CD8-positive, alpha-beta T cell (primary cell): ENCODE measurements at places on chromosomes 11 and 22. TPM values are rescaled to one million over a fixed set of nuclear protein-coding genes. Genes with fewer than 3 reads are reported as not detected.

- DNase-seq, result no peak
Observed at GRCh38 chr11:124879493-124880289, 14.5 kb downstream of the ROBO3 start.

DNA sequence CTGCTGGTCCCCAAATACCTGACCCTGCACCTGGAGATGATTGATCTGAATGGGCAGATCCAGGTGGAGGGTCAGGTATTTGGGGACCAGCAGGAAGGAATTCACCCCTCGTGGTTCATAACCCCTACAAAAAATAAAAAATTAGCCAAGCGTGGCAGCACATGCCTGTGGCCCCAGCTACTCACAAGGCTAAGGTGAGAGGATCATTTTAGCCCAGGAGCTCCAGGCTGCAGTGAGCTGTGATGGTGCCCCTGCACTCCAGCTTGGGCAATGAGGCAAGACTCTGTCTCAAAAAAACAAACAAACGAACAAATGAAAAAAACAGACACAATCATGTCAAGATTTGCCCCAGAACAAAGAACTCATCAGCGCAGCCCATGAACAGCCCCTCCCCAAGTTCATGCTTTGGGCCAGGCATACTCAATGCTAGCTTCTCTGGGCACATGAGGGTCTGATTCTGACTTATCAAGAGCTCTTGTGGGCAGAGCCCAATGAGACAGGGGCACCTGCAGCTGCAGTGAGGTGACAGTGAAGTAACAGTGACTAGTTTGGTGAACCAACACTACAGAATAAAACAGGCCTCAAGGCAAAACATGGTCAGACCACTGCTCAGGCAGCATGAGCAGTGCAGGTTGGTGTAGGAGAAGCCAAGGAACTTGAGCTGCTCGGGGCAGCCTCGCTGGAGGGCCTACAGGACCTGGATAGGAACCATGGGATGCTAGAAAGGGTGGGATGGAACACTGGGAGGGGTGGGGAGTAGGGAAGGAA is 10.2 kb upstream of the FCHSD2 start:
- no peak for DNase-seq

DNA sequence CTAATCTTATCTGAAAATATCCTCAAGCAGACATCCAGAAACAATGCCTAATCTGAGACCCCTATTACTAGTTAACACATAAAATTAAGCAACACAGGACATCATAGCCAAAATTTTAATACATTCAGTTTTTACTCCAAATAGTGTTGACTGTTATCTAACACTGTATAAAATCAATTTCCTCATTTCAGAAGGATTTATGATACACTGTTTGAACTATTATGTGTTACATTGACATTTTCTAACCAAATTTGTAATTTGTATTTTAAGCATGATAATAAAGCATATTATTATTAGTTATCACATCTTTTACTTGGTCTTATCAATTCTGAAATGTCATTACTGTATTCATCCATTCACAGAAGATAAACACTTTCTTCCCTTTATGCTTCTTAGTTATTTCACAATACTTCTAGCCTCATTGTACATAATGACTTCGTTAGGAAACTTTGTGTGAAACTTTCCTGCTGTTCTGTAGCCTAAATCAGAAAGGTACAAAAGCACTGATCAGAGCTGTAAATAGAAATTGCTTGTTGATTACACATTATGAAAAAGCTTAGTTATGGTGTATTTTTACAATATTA is 1248.9 kb downstream of the JRKL start:
- DNase-seq, result no peak

DNA sequence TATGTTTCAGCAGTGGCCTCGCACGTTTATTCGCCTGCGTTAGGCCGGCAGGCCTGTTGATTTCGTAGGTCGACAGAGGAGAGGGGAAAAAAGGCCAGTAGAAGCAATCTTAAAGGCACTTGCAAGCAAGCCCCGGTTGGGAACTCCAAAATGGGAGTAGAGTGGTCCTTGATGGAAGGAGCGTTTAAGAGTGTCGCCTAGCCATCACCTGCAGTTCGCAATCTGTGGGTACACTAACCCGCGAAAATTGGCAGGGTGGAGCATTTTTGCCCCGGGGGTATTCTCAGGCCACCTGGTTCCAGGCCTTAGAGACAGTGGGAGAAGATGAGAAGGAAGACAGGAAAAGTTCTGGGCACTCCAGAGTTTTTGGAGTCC is 1.1 kb downstream of the EWSR1 start:
- DNase-seq, result no peak

DNA sequence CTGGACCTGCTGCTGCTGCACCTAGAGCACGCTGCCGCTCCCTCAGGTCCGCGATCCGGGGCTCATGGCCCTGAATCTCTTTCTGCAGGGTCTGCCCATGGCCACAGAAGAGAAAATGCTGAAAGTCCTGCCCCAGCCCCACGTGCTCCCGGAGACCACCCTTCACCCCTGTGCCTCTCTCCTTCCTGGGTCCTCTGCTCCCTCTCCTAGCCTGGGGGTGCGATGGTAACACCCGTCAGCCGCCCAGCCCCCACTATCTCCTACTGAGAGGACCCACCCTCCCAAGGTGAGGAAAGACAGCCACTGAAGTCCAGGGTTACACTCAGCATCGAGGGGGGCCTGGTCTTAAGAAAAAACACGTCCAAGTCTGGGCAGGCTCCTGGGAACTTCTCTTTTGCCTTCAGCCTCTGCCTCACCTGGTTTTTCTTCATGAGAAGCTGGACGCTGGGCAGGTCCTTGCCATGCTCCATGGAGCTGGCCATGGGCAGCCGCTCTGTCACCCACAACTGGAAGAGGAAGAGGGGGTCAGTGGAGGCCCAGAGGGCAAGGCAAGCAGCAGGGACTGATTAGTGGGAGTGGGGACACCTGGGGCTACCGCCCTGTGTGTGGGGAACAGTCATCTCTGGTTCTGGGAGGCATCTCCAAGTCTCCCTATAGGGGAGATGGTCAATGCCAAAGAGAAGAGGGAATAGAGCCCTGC is 15.8 kb upstream of the RBM4B start:
- no peak for DNase-seq

The MS4A15 gene
- not detected for total RNA-seq

The ANO3 gene
- total RNA-seq, result not detected

DNA sequence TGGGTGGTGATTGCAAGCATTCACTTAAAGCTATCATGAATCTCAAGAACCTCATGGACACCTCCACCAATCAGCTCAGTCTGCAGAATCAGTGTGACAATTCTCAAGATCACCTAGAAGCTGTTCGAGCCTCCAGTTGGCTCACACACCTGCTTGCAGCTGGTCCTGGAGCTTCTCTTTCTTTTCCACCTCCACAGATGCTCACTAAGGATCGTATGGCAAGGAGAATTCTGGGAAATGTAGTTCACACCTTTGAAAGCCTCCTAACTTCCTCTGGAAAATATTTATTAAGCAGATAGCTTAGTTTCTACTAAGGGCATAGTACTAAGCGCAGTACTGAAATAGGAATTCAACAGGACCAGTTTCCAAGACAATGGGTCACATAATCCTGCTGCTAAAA is 26.2 kb downstream of the FSHB start:
- DNase-seq, result no peak

- DNase-seq, result no peak
Observed at GRCh38 chr11:16098526-16099205, 257.7 kb downstream of the SOX6 start.

DNA sequence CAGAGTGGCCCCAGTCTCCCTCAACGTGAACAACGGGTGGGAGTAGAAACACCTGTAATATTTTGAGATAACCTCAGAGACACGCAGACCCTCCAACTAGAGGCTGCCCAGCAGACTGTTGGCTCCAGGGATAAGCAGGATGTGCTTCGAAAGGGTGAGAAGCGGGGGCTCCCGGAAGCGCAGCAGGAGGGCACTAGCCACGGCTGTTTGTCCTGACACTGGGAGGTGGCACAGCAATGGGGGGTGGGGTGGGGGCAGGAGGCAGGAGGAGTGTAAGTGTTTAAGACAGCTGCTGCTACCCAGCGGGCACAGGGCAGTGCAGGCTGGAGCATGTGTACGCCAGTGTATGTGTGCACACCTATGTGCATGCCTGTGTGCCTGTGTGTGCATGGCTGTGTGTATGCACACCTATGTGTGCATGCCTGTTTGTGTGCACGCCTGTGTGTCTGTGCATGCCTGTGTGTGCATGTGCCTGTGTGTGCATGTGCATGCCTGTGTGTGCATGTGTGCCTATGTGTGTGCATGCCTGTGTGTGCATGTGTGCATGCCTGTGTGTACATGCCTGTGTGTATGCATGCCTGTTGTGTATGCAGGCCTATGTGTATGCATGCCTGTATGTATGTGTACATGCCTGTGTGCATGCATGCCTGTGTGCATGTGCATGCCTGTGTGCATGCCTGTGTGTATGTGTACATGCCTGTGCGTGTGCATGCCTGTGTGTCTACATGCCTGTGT is 154.7 kb downstream of the SHANK2 start:
- no peak for DNase-seq

DNA sequence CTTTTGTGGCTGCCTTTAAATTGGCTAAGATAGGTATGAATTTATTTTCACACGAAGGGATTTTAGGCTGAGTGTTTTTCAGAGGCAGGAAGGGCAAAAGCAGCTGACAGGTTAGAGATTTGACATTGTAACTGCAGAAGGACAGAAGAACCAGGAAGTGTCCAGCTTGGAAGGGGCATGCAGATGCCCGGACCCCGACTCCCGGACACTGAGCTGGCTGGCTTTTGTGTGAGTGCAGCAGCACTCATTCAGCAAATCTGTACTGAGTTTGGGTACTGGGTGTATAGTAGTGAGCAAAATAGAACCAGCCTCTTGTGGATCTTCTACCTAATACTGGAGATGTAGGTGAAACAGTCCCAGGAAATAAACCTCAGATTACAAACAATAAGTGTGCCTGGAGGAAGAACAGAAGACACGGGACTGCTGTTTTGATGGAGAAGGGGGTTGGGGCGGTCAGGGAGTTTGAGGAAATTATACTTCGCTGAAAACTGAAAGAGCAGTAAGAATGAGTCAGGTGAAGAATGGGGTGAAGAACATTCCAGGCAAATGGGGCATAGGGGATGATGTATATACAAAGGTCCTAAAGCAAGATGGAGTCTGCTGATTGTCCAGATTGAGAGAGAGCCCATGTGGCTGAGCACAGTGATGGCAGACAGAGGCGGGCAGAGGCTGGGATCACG is 64.6 kb downstream of the PPFIBP2 start:
- no peak for DNase-seq

DNA sequence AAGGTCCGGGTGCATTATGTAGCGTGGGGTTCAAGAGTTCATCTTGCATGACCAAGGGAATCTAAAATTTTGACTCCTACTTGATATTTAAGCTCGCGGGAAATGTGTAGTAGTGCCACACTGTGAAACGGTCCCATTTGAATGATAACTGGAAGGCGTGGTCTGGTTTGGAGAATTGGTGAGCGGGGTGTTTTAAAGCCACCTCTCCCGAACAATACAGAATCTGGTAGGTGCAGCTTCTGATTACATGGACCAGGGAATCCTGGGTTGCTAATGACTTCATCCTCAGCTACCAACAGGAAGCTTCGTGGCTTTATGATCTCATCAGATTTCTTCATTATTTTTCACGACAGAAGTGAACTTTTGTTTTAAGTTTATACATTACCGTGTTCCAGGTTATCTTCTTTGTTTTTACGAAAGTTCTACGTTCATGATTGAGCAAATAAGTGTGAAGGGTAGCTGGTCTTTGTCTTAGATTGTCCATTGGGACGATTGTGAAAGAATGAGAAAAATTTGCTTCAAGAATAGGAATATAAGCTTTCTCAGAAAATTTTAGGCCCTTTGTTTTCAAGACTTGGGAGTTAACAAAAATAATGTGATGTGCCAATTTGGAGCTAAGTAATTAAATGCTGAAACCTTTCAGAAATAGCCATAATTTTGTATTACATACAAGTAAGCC is 1.7 kb downstream of the QSER1 start:
- peak; percentile 46 for DNase-seq

The SCN2B gene
- total RNA-seq, result not detected

DNA sequence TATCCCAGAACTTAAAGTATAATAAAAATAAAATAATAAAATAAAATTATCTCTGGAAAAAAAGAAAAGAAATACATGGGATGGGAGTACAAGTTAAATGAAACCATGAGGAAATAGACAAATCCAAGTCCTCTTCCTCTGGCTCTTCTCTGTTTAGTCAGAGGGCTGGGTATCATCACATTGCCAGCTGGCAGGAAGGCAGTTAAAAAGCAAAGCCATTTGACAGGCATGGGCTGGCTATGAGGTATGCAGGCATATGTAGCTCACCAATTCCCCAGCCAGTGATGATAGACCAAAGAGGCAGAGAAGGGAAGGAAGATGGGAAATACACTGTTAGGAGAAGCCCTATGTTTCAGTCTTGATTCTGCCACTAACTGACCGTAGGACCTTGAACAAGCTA is 6.5 kb downstream of the LYVE1 start:
- no peak for DNase-seq

- DNase-seq, result no peak
Observed at GRCh38 chr11:128934351-128934750, 8.3 kb downstream of the TP53AIP1 start.

DNA sequence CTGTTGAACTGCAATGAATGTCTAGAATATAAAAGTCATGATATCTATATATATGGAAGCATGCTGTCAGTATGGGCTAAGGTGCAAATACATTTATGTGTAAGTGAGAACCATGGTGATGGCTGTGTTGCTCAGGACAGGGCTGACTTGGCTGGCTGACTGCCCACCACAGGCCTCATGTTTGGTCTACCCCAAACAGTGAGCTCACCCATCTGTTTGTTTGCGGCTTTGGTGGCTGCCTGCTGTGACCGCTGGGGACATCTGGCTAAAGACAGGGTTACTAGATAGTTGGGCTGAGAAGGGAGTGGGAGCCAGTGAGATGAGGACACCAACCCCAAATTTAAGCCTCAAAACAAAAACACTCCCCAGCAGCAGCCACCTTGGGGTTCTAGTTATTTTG is 6.3 kb downstream of the CD44 start:
- no peak for DNase-seq

GRCh38 chr22:37357446-37358075 is 69.7 kb downstream of the ELFN2 start:
- DNase-seq, result no peak

DNA sequence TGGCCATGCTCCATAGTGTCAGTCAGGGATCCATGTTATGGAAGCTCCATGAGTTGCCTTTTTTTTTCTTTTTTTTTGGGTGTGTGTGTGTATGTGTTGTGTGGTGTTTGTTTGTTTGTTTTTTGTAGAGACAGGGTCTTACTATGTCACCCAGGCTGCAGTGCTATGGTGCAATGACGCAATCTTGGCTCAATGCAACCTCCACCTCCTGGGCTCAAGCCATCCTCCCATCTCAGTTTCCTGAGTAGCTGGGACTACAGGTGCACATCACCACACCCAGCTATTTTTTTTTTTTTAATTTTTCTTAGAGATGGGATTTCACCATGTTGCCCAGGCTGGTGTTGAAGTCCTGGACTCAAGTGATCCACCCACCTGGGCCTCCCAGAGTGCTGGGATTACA is 1.1 kb upstream of the TRIM22 start:
- DNase-seq, result no peak

DNA sequence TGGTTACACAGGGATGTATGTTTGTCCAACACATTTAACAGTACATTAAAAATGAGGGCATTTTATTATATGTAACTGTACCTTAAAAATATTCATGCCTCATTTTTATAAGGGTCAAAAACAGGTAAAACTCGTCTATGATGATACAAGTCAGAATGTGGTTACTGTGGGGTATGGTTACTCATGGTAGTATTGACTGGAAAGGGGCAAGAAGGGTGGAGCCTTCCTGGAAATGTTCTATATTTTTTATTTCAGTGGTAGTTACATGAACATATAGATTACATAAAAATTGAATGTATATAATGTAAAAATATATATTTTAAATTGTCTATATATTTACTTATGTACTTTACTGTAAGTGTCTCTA is 99.8 kb downstream of the STIM1 start:
- no peak for DNase-seq

- DNase-seq, result no peak
Observed at GRCh38 chr22:19210188-19210587, 31.7 kb upstream of the SLC25A1 start.
